ENCODE measurements at places on chromosomes 2 and 18.
A peak's percentile ranks its signal among the peaks of the same experiment; 100 is the strongest.

DNA sequence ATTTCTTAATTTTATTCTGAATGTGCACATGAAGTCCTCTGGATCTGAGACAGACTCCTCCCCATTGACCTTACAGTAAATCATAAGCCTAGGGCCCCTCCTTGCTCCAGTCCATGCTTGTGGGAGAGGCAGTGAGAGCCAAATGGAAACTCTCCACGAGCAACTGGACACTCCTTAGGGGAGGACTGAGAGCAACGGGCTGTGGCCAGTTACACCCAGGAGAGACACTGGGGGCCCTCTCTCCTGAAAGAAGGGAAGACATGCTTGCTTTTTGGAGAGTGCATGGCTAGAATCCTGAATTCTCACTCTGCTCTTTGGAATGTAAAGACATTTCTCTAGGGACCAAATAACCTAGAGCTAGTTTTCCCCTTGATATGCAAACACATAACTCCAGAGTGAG is 49.0 kb upstream of the BIN1 start:
- DNase-seq = no peak

DNA sequence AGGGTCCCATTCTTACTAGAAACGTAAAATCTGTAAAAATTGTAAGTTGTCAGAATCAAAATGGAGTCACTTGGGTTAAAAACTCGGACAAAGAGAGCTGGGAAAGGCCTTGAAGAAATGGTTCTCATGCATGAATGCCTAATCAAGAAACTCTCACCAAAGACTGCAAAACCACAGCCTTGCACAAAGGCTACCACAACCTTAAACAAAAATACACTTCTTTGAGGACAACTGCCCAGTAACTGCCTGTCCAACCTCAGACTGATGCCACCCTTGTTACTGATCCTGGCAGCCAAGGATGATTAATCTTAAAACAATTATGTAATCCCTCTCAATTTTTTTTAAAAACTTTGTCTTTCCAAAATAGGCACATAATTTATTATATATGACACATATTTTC is 299.3 kb downstream of the CCDC85A start:
- no peak for DNase-seq

DNA sequence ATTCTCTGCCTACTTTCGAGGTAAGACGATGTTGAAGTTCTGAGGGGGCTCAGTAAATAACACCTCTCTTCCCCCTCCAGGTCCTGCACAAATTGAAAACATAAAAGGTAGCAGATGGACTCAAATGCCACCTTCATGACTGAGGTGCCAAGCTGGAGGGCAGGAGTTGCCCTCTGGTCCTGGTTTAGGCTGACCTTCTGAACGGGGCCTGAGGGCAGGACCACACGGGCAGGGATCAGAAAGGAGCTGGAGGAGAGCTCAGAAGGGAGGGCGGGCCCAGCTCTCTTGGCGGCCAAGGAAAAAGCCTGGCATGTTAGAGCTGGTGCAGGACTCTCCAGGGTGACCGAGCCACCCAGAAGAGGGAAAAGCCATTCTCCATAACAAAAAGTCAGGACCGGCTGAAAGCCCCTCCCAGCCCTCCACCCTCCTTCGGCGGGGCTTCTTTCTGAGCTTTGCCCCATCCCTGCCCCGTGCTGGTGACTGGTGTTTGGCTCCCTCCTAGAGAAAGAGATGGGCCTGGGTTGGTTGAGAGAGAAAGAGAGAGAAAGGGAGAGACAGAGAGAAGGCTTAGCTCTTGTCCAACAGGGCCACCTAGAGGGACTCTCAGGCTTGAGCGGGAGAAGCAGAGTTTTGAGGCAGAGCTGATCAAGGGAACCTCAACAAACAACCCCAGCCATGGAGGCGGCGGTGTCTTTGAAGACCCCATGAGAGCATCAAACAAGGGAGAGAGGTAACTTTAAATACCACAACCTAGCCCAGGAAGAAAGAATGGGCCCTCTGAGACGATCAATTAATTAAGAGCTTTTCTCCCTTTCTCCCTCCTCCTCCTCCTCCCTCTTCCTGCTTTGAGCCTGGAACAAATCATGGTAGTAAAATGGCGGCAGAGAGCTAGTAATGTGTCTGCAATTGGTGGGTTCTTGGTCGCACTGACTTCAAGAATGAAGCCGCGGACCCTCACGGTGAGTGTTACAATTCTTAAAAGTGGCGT is 50.8 kb downstream of the WIPF1 start:
- DNase-seq = peak; percentile 49

DNA sequence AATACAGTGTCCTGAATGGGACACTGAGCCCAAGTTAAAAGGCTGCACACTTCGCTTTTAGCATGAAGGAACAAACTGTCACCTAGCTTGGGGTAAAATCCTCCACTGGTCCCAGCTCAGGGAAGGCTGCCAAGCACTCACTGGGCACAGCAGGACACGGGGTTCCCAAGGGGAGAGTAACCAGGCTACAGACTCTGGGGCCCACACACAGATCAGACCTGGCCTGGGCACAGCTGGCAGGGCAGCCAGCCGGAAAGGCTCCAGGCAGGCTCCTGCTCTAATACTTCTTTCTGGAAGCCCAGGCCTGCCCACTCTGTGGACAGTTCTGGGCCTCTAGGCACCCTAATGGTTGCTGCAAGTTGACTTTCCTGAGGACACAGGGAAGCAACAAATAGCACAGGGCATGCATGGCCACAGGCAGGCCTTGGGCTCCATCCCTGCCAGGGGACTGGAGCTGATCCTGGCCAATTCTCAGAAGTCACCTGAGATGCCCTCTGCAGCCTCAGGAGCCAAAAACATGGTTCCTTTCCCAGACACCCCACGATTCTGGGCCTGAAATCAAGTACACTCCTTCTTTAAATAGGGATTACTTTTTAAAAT is 18.7 kb upstream of the SULT1C3 start:
- no peak for DNase-seq

- peak; percentile 68 for DNase-seq
Observed at GRCh38 chr2:1728821-1729220, 15.5 kb downstream of the PXDN start.

GRCh38 chr2:21055451-21055850 is 11.6 kb upstream of the APOB start:
- DNase-seq = no peak

DNA sequence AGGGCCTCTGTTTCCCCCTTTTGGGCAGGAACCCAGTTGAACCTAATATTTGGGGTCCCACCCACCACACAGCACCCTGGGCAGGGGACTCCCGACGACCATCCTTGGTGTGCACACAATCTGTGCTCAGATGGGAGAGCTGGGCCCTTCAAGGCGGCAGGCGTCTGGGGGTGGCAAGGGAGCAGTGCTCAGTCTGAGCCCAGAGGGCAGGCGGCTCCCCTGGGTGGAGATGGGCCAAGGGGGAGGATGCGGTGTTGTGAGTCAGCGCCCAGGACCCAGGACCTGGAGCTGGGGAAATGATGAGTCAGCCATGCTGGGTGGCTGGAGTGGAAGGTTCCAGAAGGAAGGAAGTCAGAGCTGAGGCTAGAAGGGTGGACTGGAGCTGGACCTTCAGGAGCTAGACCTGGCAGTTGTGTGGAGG is 3.8 kb downstream of the PROM2 start:
- no peak for DNase-seq

DNA sequence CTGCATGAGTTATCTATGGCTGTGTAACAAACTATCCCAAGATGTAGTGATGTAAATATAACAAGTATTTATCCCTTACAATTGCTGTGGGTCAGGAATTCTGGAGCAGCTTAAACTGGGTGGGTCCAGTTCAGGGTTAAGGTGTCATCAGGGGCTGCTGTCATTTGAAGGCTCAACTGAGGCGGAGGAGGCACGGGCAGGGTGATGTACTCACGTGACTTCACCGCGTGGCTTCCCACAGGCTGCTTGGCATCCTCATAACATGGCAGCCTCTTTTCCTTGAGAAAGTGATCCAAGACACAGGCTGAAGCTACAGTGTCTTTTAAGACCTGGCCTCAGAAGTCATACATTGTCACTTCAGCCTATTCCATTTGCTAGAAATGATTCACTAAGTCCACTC is 125.8 kb downstream of the PTGR3 start:
- no peak for DNase-seq

- no peak for DNase-seq
Observed at GRCh38 chr2:207042841-207043240, 103.5 kb downstream of the CPO start.

GRCh38 chr18:1408376-1408775 is 503.7 kb downstream of the ADCYAP1 start:
- peak; percentile 12 for DNase-seq

- peak; percentile 44 for DNase-seq
Observed at GRCh38 chr18:48932822-48933510, 17.8 kb downstream of the SMAD7 start.

DNA sequence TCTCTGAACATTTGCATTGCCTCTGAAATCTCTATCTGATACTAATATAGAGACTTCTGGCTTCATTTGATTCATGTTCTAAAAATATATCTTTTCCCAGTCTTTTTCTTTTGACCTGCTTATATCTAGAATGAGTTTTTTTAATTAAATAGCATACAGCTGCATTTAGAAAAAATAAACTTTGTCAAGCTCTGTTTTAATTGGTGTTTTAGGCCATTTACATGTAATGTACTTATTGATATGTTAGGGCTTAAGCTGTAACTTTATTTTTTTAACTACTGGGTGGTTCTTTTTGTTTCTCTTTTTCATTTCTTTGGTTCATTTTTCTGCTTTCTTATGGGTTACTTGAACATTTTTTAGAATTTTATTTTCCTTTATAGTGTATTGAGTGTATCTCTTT is 54.9 kb downstream of the CCDC138 start:
- DNase-seq = no peak

- DNase-seq = no peak
Observed at GRCh38 chr2:101737478-101738255, 40.2 kb downstream of the MAP4K4 start.

- no peak for DNase-seq
Observed at GRCh38 chr2:199851501-199851810, 464 bp upstream of the FTCDNL1 start.

- DNase-seq = peak; percentile 42
Observed at GRCh38 chr2:23381084-23381483, 3.9 kb upstream of the KLHL29 start.

GRCh38 chr2:60544062-60544461 is 9.4 kb downstream of the BCL11A start:
- DNase-seq = no peak

- no peak for DNase-seq
Observed at GRCh38 chr2:101311696-101312017, 3.2 kb upstream of the RNF149 start.

DNA sequence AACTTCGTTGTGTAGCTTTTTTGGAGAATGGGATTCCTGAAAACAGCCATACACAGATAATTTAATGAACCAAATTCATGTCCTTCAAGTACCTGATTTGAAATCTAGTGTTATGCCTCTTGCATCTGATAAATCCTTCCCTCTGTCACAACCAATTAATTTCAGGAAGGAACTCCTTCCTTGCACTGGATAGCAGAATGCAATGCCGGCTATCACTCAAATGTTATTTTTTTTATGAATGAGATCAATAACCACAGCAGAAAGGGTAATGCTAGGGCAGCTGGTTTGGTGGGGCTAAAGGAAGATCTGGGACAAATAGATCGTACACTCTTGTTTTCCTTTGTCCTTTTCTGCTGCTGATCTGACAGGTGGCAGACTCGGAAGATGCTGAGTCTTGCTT is 899.5 kb upstream of the GYPC start:
- DNase-seq = no peak

- DNase-seq = no peak
Observed at GRCh38 chr2:106545007-106545406, 57.8 kb downstream of the CD8B2 start.

DNA sequence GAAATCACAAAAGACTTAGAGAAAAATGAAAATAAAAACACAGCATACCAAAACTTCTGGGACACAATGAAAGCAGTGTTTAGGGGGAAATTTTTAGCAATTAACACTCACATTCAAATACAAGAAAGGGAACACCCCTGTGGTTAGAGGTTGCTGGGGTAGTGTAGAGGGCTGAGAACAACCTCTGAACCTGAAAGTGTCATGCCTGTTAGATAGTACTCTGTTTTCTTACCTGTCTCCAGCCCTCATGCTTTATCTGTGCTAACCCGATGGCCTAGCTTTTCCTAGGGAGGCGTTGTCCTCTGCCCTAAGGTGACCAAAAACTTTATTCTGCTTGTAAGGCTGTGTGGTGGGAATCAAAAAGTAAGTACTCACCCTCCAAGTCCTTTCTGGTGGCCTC is 122.6 kb upstream of the OTX1 start:
- no peak for DNase-seq

DNA sequence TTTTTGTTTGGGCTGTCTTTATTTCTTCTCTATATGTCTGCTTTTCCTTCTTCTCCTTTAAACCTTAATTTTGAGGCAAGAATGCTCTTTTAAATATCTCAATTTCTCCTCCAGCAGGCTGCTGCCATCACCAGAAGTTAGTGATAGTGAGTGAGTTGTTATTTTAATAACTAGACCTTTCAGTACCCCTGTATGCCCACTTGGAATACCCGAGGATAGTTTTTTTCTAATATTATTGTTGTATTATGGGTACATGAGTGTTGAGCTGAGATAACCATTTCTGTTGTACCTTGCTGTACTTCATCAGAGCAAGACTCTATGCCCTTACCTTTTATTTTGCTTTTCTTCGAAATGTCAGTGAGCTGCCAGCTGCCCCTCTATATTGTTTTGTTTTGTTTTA is 50.1 kb downstream of the PPM1B start:
- no peak for DNase-seq

GRCh38 chr2:207139552-207139951 is 26.2 kb downstream of the KLF7 start:
- no peak for DNase-seq

DNA sequence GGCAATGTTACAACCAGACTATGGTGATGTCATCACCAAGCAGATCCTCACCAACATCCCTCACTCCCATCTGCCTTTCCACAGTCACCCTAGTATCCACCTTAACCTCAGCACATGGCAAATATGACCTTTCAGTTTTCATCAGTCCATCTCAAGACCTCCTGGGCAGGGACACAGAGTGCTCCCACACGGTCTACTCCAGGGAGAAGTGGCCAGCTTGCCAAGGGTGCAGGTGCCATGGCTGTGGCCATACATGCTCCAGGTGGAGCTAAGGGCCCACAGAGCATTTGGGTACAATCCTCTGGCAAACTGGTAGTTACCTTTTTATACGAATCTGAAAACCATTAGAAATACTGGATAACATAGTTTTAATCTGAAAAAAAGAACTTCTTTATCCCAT is 453.1 kb downstream of the ADCYAP1 start:
- no peak for DNase-seq

- no peak for DNase-seq
Observed at GRCh38 chr2:25799301-25799700, 79.0 kb downstream of the ASXL2 start.

DNA sequence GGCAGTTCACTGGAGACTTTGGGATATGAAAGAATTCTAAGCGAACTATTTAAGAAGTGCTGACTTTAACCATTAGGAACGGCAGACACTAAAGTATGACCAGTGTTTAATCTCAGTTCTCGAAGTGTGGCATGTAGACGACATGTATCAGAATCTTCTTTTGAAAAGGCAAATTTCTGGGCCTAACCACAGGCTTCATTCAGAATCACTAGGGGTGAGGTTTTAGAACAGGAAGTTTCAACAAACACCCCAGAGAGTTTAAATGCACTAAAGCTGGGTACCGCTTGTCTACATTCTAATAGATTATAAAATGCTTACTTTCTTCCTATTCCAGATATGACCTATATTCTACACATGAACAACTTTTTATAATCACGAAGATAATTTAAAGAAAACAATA is 180.3 kb downstream of the ANKRD44 start:
- no peak for DNase-seq

GRCh38 chr2:98357849-98358248 is 11.6 kb downstream of the CNGA3 start:
- no peak for DNase-seq

- no peak for DNase-seq
Observed at GRCh38 chr18:73940721-73941120, 206.9 kb downstream of the FBXO15 start.
